ENCODE measurements at places on chromosomes 7 and 10. TPM values are rescaled to one million over a fixed set of nuclear protein-coding genes. Genes with fewer than 3 reads are reported as not detected.

GRCh38 chr10:74314166-74314565 lies 163.1 kb downstream of the ADK start:
- no peak for DNase-seq

The CFAP69 gene
- total RNA-seq: 0.70 TPM

- DNase-seq: no peak
Measured at GRCh38 chr10:66828957-66829356, 96.9 kb upstream of the LRRTM3 start.

DNA sequence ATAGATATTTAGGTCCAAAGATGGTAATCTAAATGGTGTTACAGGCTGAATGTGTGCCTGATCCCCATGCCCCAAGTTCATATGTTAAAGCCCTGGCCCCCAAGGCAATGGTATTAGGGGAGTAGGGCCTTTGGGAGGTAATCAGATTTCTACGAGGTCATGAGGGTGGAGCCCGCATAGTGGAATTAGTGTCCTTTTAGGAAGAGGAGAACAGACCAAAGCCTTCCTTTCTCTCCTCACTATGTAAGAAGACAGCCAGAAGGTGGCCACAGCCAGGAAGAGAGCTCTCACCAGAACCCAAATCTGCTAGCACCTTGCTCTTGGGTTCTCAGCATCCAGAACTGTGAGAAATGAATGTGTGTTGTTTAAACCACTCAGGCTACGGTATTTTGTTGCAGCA lies 15.2 kb downstream of the ERVW-1 start:
- no peak for DNase-seq

GRCh38 chr10:6124666-6125065 lies 35.8 kb downstream of the RBM17 start:
- DNase-seq: no peak

DNA sequence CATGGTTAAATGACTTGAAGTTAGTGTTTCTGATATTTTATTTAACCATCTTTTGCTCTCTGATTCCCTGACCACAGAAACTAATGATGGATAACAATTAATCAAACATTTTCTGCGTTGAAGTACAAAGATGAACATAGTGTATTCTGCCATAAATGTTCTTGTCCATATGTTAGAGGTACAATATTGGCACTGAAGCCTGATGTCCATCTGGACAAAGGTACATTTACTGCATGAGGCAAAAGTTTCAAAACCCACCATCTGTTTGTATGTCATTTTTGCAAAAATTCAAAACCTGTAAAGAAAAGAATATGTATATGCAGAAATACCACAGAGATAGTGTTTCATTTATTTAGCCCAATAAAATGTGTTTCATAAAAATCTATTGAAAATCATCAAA lies 861.5 kb downstream of the ANKRD7 start:
- no peak for DNase-seq

DNA sequence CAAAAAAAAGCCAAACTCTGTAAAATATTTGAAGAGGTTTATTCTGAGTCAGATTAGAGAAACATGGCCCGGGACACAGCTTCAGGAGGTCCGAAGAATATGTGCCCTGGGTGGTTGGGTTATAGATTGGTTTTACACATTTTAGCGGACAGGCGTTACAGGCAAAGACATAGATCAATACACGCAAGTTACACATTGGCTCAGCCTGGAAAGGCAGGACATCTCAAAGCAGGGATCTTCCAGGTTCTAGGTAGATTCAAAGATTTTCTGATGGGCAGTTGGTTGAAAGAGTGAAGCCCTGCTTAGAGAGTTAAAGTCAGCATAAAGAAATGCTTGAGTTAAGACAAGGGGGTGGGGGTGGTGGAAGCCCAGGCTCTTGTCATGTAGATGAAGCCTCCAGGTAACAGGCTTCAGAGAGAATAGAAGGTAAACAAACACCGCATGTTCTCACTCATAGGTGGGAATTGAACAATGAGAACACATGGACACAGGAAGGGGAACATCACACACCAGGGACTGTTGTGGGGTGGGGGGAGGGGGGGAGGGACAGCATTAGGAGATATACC lies 464.3 kb upstream of the ADARB2 start:
- no peak for DNase-seq

DNA sequence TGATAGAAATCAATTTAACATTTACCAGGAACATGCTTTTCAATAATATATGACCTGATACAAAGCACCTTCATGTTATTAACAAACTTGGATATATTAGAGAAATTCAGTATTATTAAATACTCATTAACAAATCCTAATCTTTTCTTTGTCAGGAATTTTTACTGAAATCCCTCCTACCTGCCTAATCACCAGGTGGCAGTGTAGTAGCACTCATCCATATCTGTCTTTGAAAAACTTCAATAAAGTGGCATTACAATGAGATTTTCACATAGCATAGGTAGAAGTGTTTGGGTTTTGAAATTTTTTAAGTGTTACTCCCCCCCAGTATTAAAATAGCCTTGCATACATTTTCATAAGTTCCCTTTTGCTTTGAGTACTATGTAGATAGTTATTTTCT lies 1246.6 kb upstream of the LRRN3 start:
- DNase-seq: no peak

DNA sequence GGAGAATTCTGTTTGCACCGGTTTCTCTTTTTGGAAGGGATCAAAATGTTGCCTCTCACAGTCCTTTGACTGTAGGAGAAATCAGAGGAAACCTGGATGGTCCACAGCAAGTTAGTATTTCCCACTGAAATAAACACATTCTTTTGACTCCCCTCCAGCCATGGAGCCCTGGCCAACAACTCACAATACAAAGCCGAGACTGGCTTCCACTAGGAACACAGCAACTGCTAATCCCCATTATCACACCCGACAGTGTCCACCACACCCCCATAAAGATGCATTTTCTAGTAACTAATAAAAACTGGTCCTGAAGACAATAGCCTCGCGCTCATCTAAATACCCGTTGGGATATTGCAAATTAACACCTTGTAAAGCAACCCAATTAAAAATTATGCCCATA lies 798 bp upstream of the MACROH2A2 start:
- no peak for DNase-seq

DNA sequence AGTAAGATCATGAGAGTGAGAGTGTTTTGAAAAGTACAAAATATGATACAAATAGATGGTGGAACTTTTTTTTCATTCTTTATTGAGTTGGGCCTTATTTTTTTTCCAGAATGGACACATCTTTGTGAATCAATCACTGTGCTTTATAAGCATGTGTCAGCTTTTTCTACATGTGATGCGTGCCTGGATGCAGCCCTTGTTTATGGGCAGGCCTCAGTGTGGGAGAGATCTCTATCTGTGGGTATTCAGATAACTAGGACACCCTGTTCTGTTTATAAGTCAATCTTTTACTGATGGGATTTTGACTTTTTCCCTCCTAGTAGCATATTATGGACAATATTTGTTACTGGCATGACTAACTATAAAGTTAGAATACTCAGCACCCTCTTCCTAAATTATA lies 42.9 kb upstream of the IKZF1 start:
- peak; percentile 51 for DNase-seq

DNA sequence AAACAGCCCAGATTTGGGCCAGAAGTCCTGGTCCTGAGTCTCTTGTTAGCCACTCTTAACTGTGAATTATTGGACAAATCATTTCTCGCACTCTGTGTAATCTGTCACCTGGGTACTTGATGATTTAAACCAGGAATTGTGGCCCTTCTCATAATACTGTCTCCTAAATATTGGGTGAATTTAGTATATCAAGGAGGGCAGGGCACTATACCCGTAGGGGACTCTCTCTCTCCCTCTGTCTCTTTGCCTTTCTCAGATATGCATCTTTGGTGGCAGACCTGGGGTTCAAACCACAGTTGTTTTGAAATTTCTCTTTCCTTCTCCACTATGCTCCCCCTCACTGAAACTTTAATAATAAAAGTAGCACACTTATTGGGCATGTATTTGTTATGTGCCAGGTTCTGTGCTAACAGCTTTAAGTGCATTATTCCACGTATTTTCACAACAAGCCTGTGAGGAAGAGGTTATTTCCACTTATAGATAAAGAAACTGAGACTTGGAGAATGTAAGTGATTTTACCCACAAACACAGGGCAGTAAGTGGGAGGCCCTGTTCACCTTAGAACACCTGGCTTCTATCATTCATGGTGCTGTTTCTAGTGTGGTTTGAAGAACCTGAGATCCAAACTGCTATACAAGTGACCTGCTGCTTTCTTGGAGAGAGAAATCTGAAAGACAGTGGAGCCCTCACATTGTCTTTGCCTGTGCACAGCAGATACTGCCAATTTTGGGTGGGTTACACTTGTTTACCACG lies 11.8 kb downstream of the FAS start:
- DNase-seq: no peak

DNA sequence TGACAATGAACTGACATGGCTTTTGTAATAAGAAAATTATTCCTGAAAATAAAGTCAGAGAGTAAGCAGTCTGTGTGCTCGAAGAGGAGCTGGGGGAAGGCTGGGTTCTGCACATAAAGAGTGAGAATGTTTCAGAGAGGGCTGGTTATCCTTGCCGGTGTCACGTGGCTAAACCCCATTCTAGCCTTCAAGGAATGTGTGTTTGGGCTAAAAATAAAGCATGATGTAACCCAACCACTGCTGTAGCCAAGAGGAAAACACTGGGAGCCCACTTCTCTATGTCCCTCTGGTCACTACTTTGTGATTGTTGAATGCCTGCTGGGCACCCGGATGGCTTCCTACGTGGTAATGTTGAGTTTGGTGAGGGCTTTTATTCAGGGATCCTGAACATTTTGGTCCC lies 23.5 kb downstream of the WDFY4 start:
- no peak for DNase-seq

- DNase-seq: no peak
Measured at GRCh38 chr10:92142949-92143348, 147.9 kb downstream of the CPEB3 start.

The HTR5A gene
- total RNA-seq: not detected

- DNase-seq: peak; percentile 76
Measured at GRCh38 chr10:70478191-70479164, at the start of gene PALD1. Gene PALD1 (plus strand): TSS chr10:70478767. CDS start chr10:70525952, 47,185 bp downstream.

The GIMAP1 gene
- 3.5 TPM for total RNA-seq

GRCh38 chr7:127877951-127878350 lies 153.3 kb downstream of the LRRC4 start:
- DNase-seq: no peak
